Tongue (tissue), 3 donors: ENCODE measurements at places on chromosomes 12 and 14. TPM values are rescaled to one million over a fixed set of nuclear protein-coding genes. Genes with fewer than 3 reads are reported as not detected.

The PDZRN4 gene
- total RNA-seq = 2.7 TPM

The GDF3 gene
- not detected for total RNA-seq

The RND1 gene
- 2.9 TPM for total RNA-seq

The KRT83 gene
- total RNA-seq = not detected

The EGLN3 gene
- total RNA-seq = 76.5 TPM

The SERPINA3 gene
- total RNA-seq = 1.5 TPM
